ENCODE measurements at places on chromosomes 3 and 15. TPM values are rescaled to one million over a fixed set of nuclear protein-coding genes. Genes with fewer than 3 reads are reported as not detected.

The SSR3 gene
- 168 TPM for total RNA-seq

The ASB14 gene
- not detected for total RNA-seq

The HGD gene
- total RNA-seq, result 326 TPM

The CCR8 gene
- not detected for total RNA-seq

The MINAR1 gene
- total RNA-seq, result 0.14 TPM

All from liver (tissue), 10 donors.